CMK (cell line): ENCODE measurements at places on chromosomes 1 and 21.

GRCh38 chr1:77762072-77762476 lies 2.4 kb upstream of the USP33 start:
- DNase-seq = no peak

- peak; percentile 52 for DNase-seq
Observed at GRCh38 chr1:21865943-21866706, 54.1 kb downstream of the LDLRAD2 start.

DNA sequence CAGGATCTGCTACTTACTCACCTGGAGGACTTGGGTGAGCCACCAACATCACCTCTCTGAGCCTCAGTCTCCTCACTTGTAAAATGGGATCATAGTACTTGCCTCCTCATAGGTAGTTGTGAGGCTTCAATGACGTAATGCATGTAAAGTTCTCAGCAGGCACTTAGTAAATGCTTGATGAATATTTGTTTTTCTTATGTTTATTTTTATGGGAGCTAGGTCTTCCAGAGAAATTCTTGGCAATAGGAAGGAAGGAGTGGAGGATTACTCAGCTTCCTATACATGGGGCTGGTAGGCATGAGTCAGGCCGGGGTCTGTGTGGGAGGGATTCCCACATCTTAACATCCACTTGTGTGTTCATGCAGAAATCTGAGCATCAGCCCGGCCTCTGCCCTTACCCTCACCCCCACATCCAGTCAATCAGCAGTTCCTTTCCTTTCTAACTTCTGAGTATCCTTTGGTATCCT lies 95.4 kb upstream of the USP24 start:
- DNase-seq = no peak

GRCh38 chr1:232512712-232513111 lies 117.2 kb downstream of the SIPA1L2 start:
- DNase-seq = no peak

GRCh38 chr1:216640100-216640499 lies 83.1 kb downstream of the ESRRG start:
- DNase-seq = no peak

GRCh38 chr21:17819114-17819876 lies at the start of gene C21orf91:
Gene C21orf91 (minus strand): TSS chr21:17819356. CDS start chr21:17818318, 1,038 bp downstream.
- peak; percentile 73 for DNase-seq

DNA sequence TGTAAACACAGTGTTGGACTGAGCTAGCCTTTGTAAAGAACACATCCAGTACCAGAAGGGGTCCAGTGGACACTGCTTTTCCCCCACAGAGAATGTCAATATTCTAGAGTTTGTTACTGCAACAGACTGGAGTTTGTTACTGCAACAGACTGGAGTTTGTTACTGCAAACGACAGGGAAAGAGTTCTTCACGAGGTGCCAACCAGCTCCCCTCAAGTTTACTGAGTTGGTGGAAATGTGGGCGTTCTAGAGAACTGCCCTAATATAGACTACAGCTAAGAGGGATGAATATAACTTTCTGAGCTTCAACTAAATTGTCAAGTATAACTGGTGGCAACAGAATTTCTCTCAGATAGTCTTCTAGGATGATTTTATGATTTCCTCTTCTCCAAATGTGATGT lies 73.8 kb upstream of the NEK2 start:
- no peak for DNase-seq

GRCh38 chr1:197807216-197807615 lies 31.9 kb upstream of the DENND1B start:
- no peak for DNase-seq

- no peak for DNase-seq
Observed at GRCh38 chr1:155472491-155473083, 90.0 kb downstream of the ASH1L start.

GRCh38 chr1:159341736-159342135 lies 39.6 kb downstream of the FCER1A start:
- no peak for DNase-seq

GRCh38 chr1:39799770-39800470 lies 11.3 kb upstream of the BMP8B start:
- no peak for DNase-seq
